Coronary artery (tissue), 2 donors: ENCODE measurements at places on chromosomes 3 and 15.
A peak's percentile ranks its signal among the peaks of the same experiment; 100 is the strongest.

DNA sequence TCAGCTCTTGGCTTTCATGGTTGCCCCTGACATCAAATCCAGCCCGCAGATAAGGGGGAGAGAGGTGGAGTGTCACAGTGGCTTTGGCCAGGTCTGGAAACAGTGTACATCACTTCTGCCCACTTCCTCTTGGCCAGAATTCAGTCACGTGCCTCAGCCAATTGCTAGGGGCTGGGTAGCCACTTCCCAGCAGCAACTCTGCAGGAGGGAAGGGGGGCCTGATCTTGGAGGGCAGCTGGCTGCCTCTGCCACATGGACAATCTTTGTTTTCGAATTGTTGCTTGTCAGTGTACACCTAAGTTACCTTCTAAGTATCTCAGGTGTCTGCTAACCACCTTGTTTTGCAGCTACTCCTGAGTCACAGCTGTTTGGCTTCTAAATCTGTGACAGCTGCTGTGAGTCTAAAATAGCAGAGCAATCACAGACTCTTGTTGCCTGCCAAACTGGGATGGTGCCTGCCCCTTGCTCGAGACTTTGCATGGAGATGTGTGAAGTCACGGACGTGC is 41.0 kb upstream of the LIMD1 start:
- no peak for DNase-seq

DNA sequence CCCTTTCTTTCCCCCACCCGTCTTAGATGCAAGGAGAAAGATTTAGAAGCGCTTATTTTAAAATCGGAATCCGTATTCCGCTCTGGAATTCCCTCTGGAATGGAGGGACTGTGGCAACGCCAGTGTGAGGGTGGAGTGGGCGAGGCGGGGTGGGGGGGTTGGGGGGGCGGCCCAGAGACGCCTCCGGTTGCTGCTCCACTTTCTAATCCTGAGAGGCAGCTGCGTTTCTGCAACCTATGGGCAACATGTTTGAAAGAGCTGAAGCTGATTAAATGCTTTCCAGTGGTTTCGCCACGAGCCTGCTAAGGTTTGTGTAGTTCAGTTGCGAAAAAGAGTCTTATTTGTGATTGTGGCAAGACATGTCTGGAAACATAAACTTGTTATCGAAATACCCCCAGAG is at the start of gene CCK:
Gene CCK (minus strand): TSS at position 101 of the 400 bp plus-strand sequence. CDS start 2,555 bp downstream, outside the sequence.
- DNase-seq = no peak

- no peak for DNase-seq
Observed at GRCh38 chr15:90887037-90887481, 2.8 kb downstream of the FES start.

- DNase-seq = no peak
Observed at GRCh38 chr3:173977747-173978146, 580.2 kb downstream of the NLGN1 start.

DNA sequence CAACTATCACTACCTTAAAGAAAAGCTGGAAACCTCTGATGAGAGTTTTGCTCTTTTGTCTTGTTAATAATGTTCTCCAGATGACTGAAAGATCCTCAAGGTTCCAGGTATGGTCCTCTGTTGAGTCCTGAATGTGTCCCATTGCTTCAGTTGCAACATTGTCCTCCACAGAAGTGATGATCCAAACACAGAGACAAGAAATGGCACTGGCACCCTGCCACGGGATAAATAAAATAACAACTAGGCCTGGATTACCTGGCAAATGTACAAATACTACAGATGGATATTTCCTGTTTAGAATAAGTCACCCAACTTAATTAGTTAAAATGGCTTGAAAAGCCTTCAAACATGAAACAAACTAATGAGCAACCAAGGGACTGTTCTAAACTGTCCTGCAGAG is 58.3 kb downstream of the EIF3J start:
- DNase-seq = no peak

DNA sequence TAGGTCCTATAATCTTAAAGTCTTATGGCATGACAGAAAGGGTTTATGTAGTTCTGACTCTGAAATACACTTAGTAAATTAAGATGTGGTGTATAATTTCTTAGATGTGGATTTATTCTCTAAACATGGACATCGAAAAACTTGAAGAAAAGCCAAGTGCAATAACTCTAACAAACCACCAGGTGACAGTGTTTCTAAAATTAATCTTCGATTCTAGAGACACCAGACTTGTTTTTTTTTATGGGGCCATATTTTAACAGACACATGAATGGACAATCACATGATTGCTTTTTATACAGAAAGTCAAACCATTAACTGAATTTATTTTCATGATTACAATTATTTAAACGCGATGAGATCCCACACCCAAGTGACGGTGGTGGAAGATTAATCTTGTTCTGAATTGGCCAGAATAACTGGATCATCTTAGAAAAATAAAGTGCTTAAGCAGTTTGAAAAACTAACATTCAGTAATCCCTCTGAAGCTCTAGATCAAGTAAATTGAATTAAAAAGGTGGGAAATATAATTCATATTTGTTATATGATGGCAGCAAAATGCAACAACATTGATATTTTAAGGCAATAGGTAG is 305.1 kb downstream of the LSAMP start:
- DNase-seq = no peak

GRCh38 chr3:71600646-71601288 is 17.2 kb upstream of the FOXP1 start:
- no peak for DNase-seq

DNA sequence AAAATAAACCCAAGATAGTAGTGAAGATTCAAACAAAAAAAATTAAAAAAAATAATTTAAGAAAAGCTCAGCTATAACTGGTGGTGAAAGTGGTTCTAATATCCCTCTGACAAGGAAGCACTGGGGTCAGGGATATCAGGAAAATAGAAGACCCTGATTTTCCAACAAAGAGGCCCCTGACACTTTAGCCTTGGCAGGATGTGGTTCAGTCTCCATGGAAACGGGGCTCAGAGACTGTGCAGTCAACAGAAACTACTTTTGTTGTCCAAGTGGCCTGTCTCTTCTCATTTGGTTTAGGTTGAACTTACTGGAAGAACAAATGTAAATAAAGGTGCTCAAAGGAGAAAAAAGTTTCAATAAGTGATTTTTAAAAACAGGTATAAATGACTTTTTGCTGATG is 27.2 kb downstream of the INTS14 start:
- no peak for DNase-seq

DNA sequence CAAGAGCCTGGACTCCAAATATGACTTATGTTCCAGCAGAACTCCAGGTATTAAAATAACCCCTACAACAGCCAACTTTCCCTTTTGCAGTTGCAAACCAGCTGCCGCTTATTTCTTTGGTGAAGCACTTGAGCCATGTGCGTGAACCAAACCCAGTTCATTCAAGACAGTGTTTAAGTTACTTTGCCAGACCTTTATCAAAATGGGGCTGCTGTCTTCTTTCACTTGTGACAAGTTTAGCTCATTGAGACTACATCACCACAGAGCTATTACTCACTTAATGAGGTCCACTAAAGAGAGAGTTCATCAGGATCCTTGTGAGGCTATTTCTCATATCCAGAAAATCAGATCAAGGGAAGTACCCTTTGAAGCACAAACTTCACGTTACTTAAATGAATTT is 2.4 kb upstream of the XRN1 start:
- no peak for DNase-seq

DNA sequence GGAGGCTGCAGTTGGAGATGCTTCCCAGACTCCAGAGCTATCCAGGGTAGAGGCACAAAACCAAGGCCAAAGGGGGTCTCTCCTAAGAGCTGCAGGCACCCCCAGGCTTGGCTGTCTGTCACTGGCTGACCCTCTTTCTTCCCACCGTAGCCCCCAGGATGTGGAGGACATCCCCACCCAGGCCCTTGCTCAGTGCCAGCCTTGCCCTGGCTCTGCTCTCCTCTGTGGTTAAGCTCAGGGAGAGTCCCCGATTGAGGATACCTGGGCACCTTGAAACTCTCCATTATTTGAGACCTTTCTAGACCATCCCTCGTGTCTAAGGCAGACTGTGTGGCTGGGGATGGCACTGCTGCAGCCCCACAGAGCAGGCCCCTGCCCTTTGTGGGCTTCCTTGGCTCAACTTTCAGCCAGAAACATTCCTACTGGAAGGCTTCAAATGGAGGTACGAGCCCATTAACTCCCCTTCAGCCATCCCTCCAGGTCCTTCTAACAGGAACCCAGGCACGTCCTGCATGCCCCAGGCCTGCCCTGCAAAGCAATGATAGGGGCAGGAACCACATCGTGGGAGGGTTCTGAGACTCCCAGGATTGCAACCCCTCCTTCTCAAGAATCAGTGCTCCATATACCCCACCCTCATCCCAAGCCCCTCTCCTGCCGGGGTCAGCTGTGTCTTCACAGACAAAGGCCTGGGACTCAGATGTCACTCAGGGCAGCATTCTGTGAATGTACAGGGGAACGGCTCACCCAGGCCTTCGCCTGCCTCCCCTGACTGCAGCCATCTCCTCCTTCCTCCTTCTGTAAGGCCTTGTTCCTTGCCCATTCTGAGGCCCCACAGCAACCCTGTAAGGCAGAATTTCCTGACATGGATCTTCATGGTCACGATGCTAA is 102.9 kb upstream of the ABHD17C start:
- no peak for DNase-seq

GRCh38 chr3:123021996-123022510 is 5.5 kb downstream of the SEMA5B start:
- no peak for DNase-seq

DNA sequence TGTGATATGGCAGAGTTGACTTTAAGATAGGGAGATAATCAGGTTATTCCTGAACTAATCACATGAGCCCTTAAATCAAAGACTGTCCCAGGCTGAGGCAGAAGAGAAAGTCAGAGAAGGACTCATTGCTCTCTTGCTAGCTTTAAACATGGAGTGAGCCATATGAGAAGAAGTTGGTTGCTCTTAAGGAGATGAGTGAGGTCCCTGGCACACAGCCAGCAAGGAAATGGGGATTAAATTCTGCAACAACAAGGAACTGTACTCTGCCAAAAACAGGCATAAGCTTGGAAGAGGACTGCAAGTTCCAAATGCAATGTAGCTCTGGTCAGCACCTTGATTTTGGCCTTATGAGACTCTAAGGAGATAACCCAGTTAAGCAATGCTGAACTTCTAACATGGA is 457.0 kb downstream of the PLOD2 start:
- DNase-seq = no peak

GRCh38 chr3:37237252-37237651 is 62.9 kb upstream of the LRRFIP2 start:
- no peak for DNase-seq

GRCh38 chr15:55327387-55327786 is 8.4 kb downstream of the PIGB start:
- no peak for DNase-seq

DNA sequence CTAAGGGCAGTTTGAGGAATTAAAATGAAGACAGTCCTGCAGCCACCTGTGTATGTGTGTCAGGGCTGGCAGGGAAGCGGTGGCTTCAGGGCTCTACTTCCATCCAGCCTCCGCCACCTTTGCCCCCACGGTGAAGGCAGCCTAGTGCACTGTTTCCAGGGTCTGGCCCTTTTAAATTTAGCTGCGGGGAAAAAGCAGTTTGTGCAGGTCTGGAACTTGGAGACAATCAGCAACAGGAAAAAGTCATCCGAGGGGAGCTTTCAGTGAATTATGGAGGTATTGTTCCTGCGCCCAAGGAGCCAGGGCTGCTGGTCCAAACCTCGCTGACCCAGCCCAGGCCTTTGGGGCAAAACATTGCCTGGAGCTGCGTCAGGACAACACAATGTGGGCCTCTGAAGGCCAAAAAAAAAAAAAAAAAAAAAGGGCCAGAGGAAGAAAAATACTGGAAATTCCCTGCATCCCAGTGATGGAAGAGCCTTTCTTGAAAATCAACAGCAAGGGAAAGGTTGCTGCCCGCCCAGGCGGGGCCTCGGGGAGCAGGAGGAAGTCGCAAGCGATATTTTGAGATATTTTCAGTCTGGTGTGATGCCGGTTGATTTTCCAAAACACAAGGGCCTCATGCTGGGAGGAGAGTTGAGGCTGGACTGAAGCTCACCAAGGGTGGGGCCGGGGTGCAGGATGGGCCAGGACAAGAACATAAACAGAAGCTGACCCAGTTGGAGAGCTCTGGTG is 25.5 kb upstream of the FGD5 start:
- DNase-seq = peak; percentile 74

- no peak for DNase-seq
Observed at GRCh38 chr3:126446301-126446700, 29.4 kb downstream of the ZXDC start.

DNA sequence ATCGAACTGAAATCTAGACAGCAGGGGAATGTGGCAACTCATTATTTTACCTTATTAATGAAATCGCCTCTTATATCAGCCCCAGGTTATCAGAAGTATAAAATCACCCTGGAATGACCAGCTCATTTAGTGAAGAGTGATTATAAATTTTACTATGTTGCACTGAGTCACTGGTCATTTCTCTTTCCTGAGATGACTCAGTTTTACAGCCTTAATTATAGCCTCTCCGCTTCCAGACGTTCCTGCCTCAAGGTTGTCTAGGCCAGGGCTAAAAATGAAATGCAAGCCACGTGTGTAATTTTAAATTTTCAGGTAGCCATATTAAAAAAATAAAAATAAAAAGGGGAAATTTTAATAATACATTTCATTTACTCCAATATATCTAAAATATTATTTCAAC is 33.3 kb downstream of the DET1 start:
- no peak for DNase-seq

DNA sequence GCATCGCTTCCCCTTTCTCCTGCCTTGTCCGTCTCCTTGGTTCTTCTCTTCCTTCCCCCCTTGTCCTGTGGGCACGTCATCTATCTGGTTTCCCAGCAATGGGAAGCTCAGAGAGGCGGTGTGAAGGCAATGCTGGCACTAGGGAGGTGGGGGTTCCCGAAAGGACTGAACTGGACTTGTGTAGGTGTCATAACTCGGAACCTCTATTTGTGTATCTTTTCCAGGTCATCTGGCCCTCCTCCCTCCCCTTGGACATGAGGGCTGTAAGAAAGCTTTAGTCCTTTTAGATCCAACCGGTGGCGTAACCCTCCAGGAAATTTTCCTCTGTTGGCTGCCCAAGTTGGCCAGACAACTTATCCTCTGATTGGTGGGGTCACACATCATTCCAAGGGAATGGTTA is 231.5 kb upstream of the TLE3 start:
- DNase-seq = peak; percentile 70

DNA sequence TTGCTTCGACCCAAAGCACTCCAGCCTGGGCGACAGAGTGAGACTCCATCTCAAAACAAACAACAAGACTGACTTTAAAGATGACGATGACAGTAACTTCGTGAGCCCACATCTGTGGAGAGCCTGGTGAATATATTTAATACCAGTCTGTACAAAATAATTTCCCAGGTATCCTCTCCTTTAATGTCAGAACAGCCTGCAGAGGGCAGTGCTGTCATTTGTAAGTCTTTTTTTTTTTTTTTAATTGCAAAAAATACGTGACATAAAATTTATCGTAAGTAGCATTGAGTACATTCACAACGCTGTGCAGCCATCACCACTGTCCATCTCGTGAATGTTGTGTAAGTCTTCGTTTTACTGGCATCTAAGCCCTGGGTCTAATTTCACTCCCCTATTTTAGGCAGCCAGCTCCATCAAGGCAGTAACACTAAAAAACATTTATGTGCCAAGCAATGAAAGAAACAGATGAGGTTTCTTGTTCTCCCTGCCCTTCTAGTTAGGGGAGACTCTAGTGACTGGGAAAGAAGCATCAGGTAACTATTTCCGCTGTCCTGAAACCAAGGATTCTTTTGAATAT is 1.4 kb downstream of the HTD2 start:
- DNase-seq = no peak

GRCh38 chr15:44447772-44448376 is 20.4 kb downstream of the CTDSPL2 start:
- DNase-seq = no peak

- no peak for DNase-seq
Observed at GRCh38 chr3:14512942-14513327, 27.2 kb downstream of the GRIP2 start.
